Aorta (tissue), 5 donors: ENCODE measurements at places on chromosomes 6 and 20.

GRCh38 chr6:165081944-165082532, 227.4 kb downstream of the C6orf118 start:
- DNase-seq = no peak

DNA sequence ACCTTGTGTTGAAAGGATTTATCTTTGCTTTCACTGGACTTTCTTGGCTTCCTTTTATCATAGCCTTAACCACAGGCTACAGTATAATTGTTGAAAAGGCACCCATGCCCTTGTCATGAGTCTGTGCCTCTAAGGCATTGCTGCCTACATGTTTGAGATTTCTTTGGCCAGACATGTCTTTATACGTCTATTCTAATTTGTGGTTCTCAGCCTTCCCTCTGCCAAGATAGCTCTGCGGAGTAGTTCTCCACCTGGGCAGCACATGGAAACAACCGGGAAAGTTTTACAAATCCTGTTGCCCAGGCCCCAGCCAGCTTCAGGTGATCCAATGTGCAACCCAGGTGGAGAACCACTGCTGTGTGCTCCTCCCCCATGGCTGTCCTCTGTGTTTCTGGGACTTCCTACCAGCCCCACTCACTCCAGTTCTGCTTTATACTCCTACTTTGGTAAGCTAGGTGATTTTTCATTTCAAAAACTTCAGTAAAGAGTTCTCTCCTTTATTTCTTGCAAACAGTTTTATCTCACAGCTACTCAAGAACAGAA, 159.6 kb upstream of the MYLIP start:
- DNase-seq = no peak

DNA sequence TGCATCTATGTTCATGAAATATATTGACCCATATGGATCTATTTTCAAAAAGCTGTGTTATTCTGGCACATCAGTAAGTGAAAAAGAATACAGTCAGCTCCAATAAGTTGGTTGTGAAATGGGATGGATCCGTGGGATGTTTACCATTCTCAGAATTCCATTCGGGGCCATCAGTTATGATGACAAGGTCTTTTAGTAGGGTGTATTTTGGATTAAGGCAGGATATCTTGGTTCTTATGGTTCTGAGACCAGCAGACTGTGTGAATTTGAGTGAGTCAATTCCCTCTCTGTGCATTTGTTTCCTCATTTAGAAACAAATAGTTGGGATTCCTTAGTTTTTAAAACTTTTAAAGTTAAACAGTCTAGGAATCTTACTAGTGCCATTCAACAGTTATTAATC, 287.4 kb downstream of the CD109 start:
- no peak for DNase-seq

GRCh38 chr6:44104481-44105021, 22.7 kb downstream of the MRPL14 start:
- peak; percentile 68 for DNase-seq

DNA sequence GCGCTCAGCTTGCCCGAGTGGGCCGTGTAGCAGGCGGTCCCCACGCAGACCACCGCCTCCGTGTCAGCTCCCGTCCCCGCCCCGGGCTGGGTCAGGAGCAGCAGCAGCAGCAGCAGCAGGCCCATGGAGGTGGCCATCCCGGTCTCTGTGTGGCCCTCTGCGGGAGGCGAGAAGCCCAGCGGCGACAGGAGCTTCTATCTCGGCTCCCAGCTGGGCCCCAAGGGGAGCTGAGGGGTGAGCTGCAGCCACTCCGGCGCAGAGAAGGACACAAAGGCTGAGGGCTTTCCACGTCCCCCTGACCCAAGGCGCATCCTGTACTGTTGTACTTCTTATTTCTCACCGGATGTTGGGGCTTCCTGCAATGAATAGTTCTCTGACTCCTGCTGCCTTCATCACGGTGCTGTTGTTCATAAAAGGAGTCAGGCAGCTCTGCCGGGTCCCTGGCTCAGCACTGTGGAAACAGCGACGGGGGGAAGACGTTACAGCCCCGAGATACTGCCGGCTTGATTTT, at the start of gene CD93:
CD93 (minus strand) TSS at position 269 of the 511 bp plus-strand sequence; CDS start at position 137, 132 bp downstream.
- peak; percentile 89 for DNase-seq

DNA sequence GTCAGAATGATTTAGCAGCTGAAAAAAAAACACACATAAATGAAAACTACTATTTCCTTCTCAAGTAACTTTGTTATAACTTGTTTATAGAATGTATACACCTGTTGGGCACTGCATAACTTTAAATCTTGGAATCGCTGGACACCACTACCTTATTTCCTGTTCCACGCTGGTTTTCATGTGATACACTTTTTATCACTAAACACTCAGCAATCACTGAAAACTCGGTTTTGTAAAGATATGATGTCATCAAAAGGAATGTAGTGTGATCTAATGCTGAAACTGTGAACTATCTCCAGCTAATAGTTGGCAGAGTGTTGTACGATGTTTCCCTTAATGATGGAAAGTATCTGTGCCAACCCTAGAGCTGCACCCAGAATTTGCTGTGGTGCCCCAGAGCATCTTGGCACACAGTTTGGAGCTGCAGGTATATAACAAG, 127.9 kb downstream of the BACH2 start:
- no peak for DNase-seq

DNA sequence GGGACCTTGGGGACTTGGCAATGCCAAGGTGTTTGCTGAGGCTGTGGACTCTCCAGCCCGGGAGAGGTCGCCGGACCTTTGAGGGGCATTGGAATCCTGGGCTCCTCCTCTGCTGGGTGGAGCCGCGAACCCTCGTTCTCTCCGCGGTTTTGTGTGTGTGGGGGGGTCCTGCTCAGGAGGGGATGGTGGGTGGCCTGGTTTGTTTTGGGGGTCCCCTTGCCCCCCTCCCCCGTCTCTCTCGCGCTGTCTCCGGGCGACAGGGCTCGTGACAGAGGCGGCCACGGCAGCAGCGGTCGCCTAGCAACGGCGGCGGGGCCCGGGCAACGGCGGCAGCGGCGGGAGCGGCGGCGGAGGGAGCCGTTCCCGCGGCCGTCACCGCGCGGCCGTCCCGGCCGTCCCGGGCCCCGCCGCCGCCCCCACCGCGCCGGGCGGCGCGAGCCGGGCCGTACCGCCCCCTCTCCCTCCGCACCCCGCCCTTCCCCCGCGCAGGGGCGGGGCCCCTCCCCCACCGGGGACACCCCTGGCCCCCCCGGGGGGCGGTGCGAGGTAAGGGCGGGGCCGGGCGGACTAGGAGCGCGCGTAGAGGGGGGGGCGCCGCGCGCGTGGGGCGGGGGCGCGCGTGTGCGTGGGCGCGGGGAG, 7.8 kb downstream of the SYNGAP1 start:
- DNase-seq = peak; percentile 86

DNA sequence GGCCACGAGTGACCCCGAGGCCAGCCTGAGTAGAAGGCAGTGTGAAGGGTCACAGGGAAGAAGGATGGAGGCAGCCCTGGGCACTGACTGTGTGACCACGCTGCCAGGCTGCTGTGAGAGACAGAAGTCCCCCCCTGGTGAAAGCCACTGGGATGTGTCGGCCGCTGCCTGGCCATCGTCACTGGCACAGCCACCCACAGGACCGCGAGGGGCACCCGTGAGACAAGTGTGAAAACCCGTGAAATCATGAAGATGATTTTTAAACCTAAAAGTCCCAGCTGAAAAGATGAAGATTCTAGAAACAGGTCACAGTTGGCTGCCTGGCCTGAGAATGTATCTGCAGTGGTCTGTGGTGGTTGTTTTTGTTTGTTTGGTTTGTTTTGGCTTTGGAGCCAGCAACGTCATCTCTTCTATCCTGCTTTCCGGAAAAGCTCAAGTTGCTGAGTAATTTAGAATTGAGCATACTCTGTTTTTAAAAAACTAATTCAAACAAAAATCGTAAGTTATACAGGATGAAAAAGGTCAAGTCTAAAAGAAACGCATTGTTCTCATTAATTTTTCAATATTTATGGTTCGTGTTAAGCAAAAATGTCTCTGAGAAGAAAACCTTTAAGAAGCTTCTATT, 94.7 kb downstream of the HUS1B start:
- DNase-seq = no peak

- no peak for DNase-seq
Measured at GRCh38 chr6:106473812-106474211, 113.3 kb downstream of the CRYBG1 start.

- no peak for DNase-seq
Measured at GRCh38 chr6:98887650-98888049, 53.3 kb downstream of the POU3F2 start.

DNA sequence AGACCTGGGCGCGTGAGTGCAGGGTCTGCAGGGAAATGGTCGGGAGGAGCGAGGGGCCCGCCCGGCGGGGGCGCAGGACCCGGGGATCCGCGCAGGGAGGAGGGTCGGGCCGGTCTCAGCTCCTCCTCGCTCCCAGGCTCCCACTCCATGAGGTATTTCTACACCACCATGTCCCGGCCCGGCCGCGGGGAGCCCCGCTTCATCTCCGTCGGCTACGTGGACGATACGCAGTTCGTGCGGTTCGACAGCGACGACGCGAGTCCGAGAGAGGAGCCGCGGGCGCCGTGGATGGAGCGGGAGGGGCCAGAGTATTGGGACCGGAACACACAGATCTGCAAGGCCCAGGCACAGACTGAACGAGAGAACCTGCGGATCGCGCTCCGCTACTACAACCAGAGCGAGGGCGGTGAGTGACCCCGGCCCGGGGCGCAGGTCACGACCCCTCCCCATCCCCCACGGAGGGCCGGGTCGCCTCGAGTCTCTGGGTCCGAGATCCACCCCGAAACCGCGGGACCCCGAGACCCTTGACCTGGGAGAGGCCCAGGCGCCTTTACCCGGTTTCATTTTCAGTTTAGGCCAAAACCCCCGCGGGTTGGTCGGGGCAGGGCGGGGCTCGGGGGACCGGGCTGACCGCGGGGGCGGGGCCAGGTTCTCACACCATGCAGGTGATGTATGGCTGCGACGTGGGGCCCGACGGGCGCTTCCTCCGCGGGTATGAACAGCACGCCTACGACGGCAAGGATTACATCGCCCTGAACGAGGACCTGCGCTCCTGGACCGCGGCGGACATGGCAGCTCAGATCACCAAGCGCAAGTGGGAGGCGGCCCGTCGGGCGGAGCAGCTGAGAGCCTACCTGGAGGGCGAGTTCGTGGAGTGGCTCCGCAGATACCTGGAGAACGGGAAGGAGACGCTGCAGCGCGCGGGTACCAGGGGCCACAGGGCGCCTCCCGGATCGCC, 54.2 kb upstream of the HLA-A start:
- DNase-seq = peak; percentile 93

GRCh38 chr6:6942831-6943230, 164.9 kb upstream of the RREB1 start:
- peak; percentile 66 for DNase-seq

GRCh38 chr6:5995949-5996713, 10.6 kb downstream of the NRN1 start:
- DNase-seq = peak; percentile 72

- no peak for DNase-seq
Measured at GRCh38 chr6:167769408-167770190, 57.1 kb upstream of the AFDN start.

DNA sequence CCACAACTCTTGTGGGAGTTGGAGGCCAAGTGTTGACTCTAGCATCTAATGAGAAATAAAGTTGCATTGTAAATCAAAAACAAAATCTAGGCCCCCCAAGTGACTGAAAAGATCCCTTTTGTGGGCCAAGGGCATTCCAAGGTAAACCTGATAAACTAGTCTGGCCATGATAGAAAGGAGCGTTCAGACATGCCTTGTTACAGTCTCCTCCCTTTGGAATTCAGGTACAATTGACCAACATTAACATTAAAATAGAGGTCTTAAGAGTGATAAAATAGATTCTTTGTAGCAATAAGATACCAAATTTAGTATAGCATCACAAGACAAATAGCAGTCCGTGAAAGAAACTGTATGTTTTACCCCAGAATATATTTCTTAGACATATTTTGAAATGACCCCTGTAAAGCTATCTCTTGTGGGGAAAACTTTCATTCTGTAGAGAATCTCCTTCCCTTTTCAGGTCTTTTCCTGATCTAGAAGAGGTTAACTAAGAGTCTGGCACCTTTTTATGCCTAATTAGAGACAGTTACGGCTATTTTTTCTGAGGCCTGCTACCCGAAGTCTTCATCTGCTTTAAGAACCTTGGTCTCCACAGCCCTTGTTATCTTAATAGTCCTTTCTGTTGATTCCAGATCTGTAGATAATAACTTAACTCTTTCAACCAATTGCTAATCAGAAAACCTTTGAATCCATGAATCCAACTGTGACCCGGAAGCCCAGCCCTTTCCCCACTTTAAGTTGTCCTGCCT, 495.4 kb upstream of the MMS22L start:
- no peak for DNase-seq

- no peak for DNase-seq
Measured at GRCh38 chr6:9116026-9116425, 680.7 kb upstream of the SLC35B3 start.

DNA sequence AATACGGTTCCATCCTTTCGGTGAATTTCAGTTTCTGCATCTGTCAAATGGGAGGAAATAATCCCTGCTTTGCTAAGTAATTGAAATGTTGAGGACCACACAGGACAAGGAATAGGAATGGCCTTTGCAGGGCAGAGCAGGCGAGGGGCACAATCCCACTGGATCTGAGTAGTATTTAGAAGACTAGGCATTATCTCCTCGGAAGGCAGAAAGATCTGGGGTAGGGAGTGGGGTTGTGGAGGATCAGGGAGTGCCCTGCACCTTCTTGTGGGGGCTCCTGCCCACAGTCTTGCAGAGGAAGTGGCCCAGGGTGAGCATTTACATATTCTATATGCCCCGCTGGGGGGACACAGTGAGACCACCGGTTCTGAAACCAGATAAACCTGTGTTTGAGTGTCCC, 87.1 kb upstream of the SIRPA start:
- no peak for DNase-seq

DNA sequence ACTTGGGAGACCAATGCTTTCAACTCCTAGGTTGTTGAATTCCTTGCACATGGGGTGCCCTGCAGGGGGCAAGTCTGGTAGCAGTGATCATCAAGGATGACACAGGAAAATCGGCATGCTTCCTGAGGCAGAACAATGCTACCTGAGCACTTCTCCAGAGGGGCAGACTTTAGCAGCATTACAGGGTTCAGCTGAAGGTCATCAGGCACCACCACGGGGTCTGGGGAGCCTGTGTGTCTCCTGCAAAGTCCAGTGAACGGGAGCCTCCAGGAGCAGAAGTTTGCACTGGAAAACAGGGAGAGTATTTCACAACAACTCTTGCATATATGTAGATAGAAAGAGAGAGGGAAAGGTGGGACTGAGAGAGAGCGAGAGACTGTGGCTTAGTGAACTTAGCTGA, 10.2 kb downstream of the VSX1 start:
- DNase-seq = no peak

DNA sequence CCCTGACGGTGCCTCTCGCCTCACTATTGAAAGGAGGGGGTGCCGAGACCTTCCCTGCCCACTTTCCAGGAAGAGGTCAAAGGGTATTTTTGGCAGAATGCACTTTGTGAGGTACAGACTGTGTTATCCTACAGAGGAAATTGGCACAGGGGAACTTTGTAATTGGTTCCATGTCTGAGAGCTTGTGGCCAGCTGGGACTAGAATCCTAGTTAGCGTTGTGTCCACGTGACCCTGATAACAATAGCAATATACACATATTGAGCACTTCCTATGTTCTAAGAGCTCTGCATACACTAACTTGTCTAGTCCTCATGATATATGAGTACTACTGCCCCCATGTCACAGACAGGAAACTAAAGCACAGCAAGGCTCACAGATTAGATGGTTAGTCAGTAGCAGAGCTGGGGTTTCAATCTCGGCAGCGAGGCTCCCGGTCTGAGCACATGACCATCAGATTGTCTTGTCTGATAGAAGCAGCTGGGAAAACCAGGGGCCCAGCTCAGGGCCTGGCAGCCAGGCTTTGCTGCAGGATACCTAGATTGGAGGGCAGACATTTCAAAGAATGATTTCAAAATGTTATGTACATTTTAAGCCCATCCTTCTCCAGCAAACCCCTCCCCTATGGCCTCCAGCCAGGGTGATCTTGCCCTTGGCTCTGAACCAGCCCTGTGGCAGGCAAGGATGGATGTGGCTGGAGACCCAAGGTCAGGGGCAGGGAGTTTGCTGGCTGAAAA, 1.4 kb downstream of the MAPK13 start:
- no peak for DNase-seq
